ENCODE measurements at places on chromosomes 2 and 18.

DNA sequence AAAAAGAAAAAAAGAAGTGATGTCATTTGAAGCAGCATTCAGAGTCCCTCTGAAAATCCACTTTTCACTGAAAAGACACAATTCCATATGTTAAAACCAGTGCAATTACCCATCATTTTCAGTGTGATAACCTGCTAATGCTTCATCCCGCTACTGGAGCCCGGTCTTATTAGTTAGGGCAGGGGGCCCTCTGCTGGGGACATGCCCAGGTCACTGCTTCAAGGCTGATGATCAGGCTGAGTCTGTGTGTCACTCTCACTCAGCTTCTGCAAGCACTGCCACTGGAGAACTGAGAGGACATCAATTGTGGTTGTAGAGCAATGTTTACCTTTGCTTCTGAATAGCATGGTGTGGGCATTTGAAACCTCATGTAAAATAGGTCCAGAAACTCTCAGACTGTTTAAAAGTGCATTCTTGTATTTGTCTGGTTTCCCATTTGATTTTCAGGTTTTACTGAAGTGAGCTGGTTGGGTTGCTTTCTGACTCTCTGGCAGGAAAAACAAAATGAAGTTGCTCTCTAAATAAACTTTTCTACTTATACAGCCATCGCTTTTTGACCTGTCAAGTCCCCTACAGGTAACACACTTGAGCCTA lies 49.2 kb upstream of the NXPH2 start:
- DNase-seq, result peak; percentile 4

GRCh38 chr2:207448006-207448405 lies 81.8 kb upstream of the CREB1 start:
- DNase-seq, result no peak

DNA sequence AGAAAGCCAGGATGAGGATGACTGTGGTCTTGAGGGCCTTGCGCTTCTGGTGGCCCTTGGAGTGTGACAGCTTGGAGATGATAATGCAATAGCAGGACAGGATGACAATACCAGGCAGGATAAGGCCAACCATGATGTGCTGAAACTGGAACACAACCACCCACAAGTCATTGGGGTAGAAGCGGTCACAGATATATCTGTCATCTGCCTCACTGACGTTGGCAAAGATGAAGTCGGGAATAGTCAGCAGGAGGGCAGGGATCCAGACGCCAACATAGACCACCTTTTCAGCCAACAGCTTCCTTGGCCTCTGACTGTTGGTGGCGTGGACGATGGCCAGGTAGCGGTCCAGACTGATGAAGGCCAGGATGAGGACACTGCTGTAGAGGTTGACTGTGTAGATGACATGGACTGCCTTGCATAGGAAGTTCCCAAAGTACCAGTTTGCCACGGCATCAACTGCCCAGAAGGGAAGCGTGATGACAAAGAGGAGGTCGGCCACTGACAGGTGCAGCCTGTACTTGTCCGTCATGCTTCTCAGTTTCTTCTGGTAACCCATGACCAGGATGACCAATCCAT lies 2.7 kb downstream of the CXCR4 start:
- no peak for DNase-seq

DNA sequence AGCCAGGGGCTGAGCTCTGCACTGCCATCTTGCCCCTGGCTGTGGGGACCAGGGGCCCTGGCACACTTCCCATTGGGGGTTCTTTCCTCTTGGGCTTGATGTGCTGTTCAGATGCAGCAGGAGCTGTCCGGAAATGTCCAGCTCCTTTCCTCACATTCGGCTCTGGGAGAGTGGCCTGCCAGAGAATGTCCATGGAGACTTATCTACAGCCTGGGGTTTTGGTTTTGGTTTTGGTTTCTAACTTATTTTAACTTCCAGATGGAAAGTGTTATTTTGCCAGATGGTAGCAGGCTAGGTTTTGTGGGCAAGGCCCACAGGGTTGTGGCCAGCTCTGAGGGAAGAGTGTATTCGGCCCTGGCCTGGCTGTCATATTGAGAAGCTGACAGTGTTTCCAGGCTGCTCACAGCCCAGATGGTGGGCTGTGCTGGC lies 177.3 kb downstream of the ANKRD30B start:
- no peak for DNase-seq

DNA sequence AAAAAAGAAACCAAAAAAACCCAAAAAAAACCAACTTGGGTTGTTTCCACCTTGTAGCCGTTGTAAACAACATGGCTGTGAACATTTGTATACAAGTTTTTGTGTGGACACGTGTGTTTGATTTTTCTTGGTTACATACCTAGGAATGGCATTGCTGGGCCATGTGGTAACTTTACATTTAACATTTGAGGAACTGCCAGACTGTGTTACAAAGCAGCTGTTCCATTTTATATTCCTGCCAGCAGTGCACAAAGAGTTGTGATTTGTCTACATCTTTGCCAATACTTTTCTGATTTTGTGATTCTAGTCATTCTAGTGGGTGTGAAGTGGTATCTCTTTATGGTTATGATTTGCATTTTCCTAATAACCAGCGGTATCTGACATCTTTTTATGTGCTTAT lies 22.5 kb downstream of the LPIN1 start:
- DNase-seq, result no peak

DNA sequence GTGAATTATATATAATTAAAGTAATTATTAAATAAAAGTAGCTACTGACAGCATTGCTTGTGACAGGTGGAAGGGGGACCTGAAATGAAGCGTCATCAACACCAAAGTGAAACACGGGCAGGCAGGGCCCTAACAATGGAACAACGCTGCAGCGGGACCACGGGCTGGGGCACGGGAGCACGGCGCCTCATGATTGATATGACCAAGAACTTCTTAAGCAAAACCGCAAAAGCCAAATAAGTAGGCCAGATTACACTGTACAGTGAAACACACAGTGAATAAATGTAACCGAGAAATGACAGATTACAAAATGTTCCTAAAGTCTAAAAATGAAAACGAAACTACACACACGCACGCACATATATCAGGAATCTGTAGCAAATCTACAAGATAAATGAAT lies 81.4 kb downstream of the SNTG2 start:
- no peak for DNase-seq

- DNase-seq, result no peak
Measured at GRCh38 chr2:100895934-100896685, 76.2 kb downstream of the NPAS2 start.

GRCh38 chr2:9754532-9754887 lies 88.8 kb upstream of the TAF1B start:
- DNase-seq, result no peak

DNA sequence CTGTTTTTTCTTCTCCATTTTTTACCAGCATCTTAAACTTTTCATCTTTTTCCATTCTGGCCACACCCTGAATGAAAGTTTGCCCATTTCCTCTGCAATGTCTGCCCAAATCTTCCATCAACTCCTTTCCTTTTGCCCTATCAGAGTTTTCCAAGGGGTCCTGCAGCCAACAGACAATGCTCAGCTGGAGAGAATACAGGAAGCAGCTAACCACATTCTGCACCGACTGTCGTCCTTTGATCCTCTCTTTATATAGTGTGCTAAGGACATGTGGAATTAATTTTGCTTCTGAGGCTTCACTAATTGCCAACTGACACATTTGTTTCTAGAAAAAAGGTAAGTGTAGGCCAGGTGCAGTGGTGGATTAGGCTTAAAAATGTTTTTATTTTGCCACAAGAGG lies 50.5 kb upstream of the DLX2 start:
- DNase-seq, result no peak

DNA sequence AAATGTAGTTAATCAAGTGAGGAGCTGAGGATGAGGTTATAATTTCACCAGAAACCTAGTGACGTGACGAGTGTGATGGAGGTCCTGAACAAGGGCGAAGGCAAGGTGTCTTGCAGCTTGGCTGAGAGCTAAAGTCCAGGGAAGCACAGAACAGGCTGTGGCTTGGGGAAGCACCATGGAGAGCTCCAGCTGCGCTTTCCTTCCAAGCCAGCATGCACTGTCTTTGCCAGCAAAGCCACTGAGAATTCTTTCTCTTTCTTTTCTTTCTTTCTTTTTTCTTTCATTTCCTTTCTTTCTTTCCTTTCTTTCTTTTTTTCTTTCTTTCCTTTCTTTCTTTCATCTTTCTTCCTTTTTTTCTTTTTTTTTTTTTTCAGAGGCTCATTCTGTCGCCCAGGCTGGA lies 239.3 kb downstream of the FBXO15 start:
- DNase-seq, result no peak

DNA sequence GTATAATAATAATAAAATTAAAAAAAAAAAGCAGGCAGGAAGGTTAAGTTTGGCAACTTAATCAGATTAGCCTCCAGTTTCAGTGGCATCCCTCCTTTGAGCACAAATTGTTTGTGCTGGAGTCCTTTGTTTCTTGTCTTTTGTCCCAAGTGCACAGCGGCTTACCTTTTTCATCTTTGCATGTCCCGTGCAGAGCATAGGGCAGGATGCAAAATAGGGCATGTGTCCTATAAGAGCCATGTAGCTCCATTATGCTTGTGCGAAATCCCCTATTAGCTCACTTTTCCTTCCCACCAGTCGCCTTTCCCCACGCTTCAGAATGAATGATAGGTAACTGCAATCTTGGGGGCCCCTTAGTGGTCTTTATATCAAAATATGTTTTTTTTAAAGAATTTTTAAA lies 216.8 kb downstream of the TSN start:
- no peak for DNase-seq

GRCh38 chr2:238220892-238221521 lies 17.5 kb upstream of the ILKAP start:
- DNase-seq, result no peak

- DNase-seq, result no peak
Measured at GRCh38 chr2:69203166-69203985, 183.7 kb downstream of the GFPT1 start.

- DNase-seq, result no peak
Measured at GRCh38 chr18:13245481-13246000, 27.0 kb downstream of the LDLRAD4 start.

DNA sequence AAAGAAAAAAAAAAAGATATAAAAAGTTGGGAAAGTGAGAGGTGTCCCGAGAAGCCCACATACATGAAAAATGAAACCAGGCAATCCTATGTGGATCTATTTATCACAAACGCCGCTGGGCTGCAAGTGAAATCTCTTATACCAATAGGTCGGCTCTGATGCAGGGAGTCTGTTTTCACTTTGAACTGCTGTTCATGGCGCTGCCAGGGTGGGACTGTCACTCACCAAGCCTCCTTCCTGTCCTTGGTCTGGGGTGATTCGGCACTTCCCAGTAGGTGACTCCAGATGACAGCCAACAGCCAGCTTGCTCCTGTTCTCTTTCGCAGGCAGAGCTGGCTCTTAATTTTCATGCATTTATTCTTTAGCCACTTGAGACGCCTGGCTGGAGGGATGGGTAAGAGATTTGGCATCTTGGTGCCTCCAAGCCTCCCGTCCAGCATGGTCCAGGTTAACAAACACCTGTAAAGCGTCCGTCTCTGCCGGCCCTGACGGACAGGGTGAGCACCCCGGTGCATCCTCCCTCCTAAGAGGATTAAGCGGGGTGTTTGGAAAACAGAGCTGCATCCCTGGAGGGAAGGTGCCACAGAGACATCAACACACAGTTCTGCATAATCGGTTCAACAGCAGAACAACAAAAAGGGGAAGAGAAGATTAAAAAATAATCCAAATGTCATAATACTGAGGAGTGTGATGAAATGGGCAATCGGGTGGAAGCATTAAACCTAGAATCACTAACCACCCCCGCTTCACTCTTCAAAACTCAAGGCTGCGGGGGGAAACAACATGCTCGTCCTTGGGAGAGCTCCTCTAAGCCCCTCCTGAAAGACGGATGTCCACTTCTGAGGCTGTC lies 58.7 kb downstream of the STEAP3 start:
- no peak for DNase-seq

- no peak for DNase-seq
Measured at GRCh38 chr18:21769206-21769605, 28.6 kb downstream of the MIB1 start.

DNA sequence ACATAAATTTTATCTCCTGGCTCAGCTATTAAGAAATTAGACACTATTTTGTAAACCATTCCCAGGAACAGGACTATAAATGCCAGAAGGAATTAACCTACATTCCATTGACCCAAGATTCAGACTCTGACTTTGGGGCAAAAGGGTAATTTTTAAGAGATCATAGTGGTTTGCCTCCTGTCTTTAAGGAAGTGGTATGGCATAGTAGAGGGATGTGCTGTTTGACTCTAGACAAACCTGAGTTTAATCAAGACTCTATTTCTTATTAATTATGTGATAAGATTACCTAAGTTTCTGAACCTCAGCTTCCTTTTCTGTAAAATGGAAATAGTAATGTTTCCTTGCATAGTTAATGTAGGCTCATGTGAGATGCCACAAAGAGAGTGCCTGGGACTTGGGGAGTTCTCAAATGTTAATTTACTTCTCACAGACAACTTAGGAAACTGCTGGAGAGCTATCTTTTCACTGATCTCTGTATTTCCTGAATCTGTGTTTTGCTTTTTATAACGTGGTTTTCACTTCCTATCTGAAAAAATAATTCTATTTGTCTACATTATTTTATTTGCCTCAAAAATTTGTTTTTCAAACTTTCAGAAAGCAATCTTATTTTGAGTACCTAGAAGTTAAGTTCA lies 11.9 kb upstream of the SLC40A1 start:
- no peak for DNase-seq

DNA sequence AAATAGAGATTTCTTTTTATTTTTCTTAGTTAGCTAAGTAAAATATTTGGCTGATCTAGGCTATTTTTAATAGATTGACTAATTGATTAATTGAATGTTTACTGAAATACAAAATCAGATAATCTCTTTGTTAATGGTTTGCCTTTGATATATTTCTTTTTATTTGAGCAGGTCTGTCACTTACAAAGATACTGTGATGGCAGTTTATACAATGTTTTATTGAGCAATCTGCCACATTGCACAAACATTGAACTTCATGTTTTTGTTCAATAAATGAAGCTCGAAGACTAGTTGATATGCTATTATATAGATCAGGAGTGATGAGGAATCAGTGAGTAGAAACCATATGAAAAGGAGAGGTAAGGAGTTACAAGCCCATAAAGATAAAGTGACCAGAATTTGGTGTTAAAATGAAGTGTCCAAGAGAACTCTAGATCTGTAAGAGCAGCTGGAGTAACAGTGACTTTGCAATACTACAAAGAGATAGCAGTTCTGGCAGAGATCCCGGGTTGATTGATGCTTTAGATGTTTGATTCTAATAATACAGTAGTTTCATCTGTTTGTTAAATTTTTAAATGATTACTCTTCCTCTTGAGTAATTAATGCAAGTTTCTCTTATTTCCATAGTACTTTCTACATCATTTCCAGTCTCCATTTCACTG lies 574.2 kb downstream of the CCDC85A start:
- no peak for DNase-seq

DNA sequence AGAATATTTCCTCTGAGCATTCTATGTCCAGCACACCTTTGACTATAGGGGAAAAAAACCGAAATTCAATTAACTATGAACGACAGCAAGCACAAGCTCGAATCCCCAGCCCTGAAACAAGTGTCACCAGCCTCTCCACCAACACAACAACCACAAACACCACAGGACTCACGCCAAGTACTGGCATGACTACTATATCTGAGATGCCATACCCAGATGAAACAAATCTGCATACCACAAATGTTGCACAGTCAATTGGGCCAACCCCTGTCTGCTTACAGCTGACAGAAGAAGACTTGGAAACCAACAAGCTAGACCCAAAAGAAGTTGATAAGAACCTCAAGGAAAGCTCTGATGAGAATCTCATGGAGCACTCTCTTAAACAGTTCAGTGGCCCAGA lies 79.4 kb upstream of the FAM117B start:
- no peak for DNase-seq

Measured in effector CD4-positive, alpha-beta T cell (primary cell).